ENCODE measurements at places on chromosomes 11 and 22. TPM values are rescaled to one million over a fixed set of nuclear protein-coding genes. Genes with fewer than 3 reads are reported as not detected.

- H3K27me3 ChIP-seq: no peaks in the 10 kb centered on the region
- peaks cover 30% of the 10 kb centered on the region for H3K36me3 ChIP-seq
- DNase-seq: no peak
- no peak overlapping the region for H3K27ac ChIP-seq
- no peak overlapping the region for H3K4me3 ChIP-seq
- H3K4me1 ChIP-seq: no peaks in the 10 kb centered on the region
Observed at GRCh38 chr11:66494458-66494857, 14.2 kb downstream of the DPP3 start.

- no peak overlapping the region for H3K4me3 ChIP-seq
- no peak for DNase-seq
- H3K36me3 ChIP-seq: no peaks in the 10 kb centered on the region
Observed at GRCh38 chr11:11119917-11120316, 233.1 kb downstream of the CSNK2A3 start.

DNA sequence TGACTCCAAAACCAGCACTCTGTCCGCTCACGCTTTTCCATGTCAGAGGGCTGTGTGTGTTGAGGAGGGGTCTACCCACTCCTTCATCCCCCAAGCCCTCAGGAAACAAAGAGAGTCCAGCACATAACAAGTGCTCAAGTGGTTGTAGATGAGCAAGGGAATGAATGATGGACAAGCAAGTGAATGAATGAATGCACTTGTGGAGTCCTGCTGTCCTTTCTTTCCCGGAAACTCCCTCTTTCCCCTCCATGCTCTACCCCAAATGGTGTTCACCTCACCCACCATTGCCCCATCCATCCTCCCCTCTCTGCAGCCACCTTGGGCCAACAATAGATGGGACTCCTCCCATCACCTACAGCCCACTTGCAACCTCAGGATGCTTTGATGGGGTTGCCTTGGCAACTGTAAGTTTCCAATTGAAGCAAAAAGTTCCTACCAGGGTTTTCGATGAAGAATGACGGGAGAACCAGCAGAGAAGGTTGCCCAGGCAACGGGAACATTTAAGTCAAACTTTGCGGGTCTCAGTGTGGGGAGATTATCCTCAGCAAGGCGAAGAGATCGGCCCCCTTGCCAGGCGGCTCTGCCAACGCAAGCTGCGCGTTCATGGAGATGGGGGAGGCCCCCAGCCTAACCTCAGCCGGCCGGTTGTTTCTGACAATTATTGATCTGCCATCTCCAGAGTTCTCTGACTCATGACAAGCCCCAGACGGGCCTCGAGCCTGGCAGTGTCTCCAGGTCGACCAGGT, 51.1 kb downstream of the MCM5 start:
- H3K4me3 ChIP-seq: no peak overlapping the region
- no peak for DNase-seq
- peaks cover 13% of the 10 kb centered on the region for H3K4me1 ChIP-seq
- no peaks in the 10 kb centered on the region for H3K36me3 ChIP-seq

GRCh38 chr22:37662039-37662438, 3.5 kb downstream of the PDXP start:
- no peak overlapping the region for H3K4me3 ChIP-seq
- peaks cover 32% of the 10 kb centered on the region for H3K4me1 ChIP-seq
- no peak for DNase-seq
- peak overlapping the region; percentile 88 for H3K27ac ChIP-seq
- peaks cover 18% of the 10 kb centered on the region for H3K36me3 ChIP-seq
- no peaks in the 10 kb centered on the region for H3K27me3 ChIP-seq

GRCh38 chr11:72013765-72014711, 15.3 kb downstream of the IL18BP start:
- no peak overlapping the region for H3K27ac ChIP-seq
- H3K4me3 ChIP-seq: no peak overlapping the region
- H3K27me3 ChIP-seq: no peaks in the 10 kb centered on the region
- peaks cover 100% of the 10 kb centered on the region for H3K36me3 ChIP-seq
- H3K4me1 ChIP-seq: peaks cover 32% of the 10 kb centered on the region

GRCh38 chr11:75229466-75229865, 11.1 kb upstream of the TPBGL start:
- no peak overlapping the region for H3K27ac ChIP-seq
- no peaks in the 10 kb centered on the region for H3K27me3 ChIP-seq
- no peaks in the 10 kb centered on the region for H3K4me1 ChIP-seq
- H3K36me3 ChIP-seq: no peaks in the 10 kb centered on the region
- H3K4me3 ChIP-seq: no peak overlapping the region
- DNase-seq: no peak

DNA sequence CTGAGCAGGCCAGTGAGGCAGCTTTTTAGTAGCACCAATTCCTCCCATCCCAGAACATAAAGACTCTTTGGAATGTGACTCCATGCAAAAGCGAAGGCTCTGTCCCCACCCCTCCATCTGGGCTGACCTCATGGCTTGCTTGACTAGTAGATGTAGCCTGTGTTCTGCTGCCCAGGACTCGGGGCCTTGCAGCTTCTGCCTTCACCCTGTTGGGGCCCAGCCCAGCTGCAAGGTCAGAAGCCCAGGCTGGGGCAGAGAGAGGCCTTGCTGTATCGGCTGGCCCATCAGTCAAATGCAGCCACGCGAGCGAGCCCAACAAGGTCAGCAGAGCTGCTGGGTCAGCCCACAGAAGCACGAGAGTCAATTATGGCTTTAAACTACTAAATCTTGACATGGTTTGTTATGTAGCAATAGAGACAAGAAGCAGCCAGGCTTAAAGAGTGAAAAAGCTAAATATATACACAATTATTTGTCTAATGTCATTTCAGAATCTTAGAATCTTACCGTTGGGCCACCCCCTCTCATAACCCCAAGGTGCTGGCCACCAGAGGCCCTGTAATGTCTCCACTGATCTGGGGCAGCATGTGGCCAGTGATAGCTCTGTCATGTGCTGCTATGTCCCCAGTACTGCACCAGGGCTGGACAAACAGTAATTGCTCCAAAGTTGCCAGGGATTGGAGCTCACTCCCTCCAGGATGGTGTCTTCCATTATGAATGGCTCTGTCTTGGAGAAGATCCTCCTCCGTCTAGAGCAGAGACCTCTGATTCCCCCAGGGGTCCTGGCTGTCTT, 10.4 kb upstream of the WNT11 start:
- no peak for DNase-seq
- no peak overlapping the region for H3K27ac ChIP-seq
- no peak overlapping the region for H3K4me3 ChIP-seq
- H3K4me1 ChIP-seq: no peaks in the 10 kb centered on the region
- H3K36me3 ChIP-seq: no peaks in the 10 kb centered on the region
- no peaks in the 10 kb centered on the region for H3K27me3 ChIP-seq

GRCh38 chr22:32723643-32724042, 77.9 kb upstream of the TIMP3 start:
- H3K4me3 ChIP-seq: no peak overlapping the region
- H3K27ac ChIP-seq: peak overlapping the region; percentile 63
- peak; percentile 88 for DNase-seq
- no peaks in the 10 kb centered on the region for H3K36me3 ChIP-seq

GRCh38 chr11:132452616-132453015, 1079.7 kb downstream of the OPCML start:
- H3K27me3 ChIP-seq: peaks cover 4% of the 10 kb centered on the region
- no peaks in the 10 kb centered on the region for H3K4me1 ChIP-seq
- H3K4me3 ChIP-seq: no peak overlapping the region

GRCh38 chr11:64571410-64572091, 19.5 kb upstream of the SLC22A12 start:
- no peaks in the 10 kb centered on the region for H3K36me3 ChIP-seq
- peaks cover 8% of the 10 kb centered on the region for H3K27me3 ChIP-seq
- H3K27ac ChIP-seq: no peak overlapping the region
- H3K4me1 ChIP-seq: peaks cover 4% of the 10 kb centered on the region

DNA sequence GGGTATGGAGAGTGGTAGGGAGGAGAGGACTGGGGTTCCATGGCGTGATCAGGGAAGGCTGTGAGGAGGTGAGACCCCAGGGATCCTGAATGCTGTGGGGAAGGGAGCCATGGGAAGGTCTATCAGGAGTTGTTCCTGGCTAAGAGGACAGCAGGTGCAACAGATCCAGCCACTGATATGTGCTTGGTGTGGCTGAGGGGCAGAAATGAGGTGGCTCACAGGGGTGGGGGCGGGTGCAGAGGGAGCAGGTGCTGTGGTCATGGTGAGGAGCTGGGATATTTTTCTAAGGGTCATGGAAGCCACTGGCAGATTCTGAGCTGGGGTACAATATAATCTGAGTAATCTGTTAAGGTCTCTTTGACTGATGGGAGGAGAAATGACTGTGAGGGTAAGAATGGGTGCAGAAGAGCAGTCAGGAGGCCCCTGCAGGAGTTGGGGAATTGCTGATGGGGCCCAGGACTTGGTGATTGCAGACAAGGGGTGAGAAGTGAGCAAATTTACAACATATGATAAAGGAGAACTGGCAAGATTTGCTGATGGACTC, 31.3 kb upstream of the DMC1 start:
- no peak overlapping the region for H3K4me3 ChIP-seq
- H3K36me3 ChIP-seq: no peaks in the 10 kb centered on the region
- no peaks in the 10 kb centered on the region for H3K4me1 ChIP-seq
- no peak for DNase-seq

DNA sequence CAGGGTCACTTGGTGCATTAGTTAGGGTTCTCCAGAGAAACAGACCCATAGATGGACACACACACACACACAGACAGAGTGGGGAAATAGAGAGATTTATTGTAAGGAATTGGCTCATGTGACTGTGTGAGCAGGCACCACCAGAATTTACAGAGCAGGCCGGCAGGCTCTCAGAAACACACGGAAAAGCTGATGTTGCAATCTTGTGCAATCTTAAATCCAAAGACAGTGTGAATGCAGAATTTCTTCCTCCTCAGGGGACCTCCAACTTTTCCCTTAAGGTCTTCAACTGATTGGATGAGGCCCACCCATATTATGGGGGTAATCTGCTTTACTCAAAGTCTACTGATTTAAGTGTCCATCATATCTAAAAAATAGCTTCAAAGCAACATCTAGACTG, 49.8 kb downstream of the APIP start:
- no peaks in the 10 kb centered on the region for H3K36me3 ChIP-seq
- H3K27me3 ChIP-seq: no peaks in the 10 kb centered on the region
- H3K27ac ChIP-seq: no peak overlapping the region
- no peak for DNase-seq
- no peaks in the 10 kb centered on the region for H3K4me1 ChIP-seq

DNA sequence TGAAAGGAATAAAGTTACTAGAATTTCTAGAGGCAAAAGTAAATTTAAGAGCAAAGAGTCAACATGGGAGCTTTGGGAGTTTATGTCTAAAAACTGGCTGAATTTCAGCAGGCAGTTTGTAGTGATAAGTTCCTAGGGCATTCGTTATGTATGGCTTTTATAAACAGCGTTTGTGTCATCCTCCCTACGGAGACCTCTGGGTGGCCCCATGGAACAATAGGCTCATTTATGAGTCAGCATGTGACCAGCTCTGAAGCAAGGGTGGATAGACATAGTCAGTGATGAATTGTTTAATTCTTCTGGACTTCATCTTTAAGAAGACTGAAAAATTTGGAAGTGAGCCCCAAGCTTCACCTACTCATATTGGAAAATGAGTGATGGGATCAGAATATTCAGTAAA, 37.1 kb downstream of the SVIP start:
- H3K4me1 ChIP-seq: no peaks in the 10 kb centered on the region
- H3K27me3 ChIP-seq: no peaks in the 10 kb centered on the region
- peak; percentile 59 for DNase-seq
- H3K27ac ChIP-seq: no peak overlapping the region
- H3K4me3 ChIP-seq: no peak overlapping the region
- H3K36me3 ChIP-seq: no peaks in the 10 kb centered on the region

DNA sequence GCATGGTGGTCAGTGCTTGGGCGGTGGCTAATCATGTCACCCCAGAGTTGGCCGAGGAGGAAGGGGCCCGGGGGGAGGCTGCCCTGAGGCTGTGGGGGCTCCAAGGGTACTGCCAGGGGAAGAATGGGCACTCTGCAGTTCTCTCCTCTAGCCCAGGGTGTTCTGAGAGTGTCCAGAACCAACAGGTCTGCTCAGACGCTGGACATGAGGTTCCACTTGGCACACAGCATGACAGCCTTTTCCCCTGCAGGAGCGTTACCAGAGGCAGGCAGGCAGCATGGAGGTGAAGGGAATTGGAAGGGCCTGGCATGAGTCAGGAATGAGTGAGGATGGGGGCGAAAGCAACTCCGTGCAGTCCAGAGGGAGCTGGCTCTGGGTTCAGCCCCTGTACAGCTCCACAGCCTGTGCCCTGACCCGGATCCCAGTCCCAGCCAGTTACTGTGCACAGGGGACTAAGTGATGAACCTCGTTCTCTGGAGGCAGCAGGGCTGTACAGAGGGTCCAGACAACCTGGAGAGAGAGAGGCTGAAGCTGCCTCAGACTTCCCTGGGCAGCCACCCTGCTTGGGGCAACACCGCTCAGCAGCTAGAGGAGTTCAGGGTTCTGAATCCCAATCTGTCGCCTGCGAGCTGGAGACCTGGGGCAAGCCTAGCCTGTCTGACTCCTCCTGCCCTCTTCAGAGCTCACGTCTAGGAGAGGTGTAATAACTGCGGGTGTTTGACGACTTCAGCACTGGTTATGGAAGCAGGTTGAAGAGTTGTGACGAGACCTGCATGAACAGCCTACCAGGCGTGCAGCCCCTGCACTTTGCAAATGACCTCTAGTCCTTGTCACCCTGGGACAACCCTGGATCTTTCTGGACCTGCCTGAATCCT, 14.7 kb upstream of the TUB start:
- no peak overlapping the region for H3K27ac ChIP-seq
- peaks cover 3% of the 10 kb centered on the region for H3K27me3 ChIP-seq
- DNase-seq: no peak
- H3K4me1 ChIP-seq: peaks cover 21% of the 10 kb centered on the region
- no peaks in the 10 kb centered on the region for H3K36me3 ChIP-seq

DNA sequence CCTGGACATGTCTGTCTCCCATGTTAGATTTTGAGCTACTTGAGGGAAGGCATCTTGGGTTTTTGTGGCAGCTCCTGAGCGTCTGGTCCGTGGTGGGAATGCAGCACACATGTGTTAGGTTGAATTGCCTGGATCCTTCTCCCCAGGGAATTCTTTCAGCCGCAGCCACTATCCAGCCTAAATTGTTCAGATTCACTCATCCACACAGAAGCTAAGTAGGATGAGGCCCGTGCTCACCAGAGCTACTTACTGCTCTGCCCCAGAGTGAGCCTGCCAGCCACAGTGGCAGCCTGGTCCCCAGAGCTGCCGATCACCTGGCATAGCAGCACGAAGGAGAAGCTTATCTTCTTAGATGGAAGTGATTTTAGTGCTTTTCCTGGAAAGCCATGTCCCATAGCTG, 34.4 kb upstream of the SORL1-AS1 start:
- H3K36me3 ChIP-seq: no peaks in the 10 kb centered on the region
- DNase-seq: no peak
- H3K4me3 ChIP-seq: no peak overlapping the region

ADAMTS8 gene
- polyA plus RNA-seq: 11.9 TPM

PLAAT5 gene
- 1.9 TPM for polyA plus RNA-seq

DDI1 gene
- not detected for polyA plus RNA-seq

ADORA2A gene
- 1.4 TPM for polyA plus RNA-seq

CEND1 gene
- polyA plus RNA-seq: 0.23 TPM

FOLH1 gene
- not detected for polyA plus RNA-seq

DPP3 gene
- polyA plus RNA-seq: 26.9 TPM

Measured in stomach (tissue), 19 donors.